COR-L47 (cell line): ENCODE measurements at places on chromosomes 2 and 18.

DNA sequence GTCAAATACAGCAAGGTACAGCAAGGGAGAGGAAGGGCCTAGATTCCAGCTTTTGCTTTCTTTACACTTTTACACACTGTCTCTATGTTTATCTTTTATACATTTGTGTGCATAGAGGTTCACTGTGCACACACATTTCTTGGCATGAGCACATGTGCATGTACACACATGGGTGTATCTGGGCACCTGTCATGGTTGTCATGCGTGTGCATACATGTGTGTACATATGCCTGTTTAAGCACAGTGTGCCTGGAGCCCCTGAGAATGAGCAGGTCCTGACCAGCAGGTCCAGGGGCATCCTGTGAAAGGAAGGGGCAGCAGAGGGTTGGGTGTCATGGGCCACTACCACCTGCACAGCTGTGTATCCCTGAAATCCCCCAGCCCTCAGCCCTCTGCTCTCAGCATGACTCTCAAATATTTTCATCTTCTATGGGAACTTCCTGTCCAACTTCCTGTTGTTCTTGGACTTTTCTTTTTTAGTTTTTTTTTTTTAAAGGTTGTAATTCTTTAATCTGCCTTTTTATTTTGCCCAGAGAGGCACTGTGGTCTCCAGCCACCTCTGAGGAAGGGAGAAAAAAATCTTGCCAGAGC lies 97.0 kb upstream of the EPAS1 start:
- DNase-seq = no peak

DNA sequence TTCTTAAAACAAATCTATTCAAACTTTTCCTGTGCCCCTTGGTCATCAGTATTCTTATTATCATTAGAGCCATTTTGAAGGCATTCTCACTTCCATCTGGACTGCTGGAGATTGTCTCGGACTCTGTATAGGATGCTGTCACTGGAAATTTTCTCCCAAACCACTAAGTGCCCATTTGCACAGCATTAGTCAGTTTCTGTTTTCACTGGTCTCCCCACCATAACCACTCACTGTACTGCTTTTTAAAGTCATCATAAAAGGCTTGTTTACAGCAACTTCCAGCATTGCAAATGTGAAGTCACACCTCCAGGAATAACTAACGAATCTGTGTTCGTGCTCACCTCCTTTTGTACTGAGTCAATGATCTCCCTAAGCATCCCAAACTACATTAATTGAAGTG lies 150.9 kb upstream of the SERTAD2 start:
- no peak for DNase-seq

- DNase-seq = no peak
Observed at GRCh38 chr2:33247365-33247764, 229.1 kb upstream of the RASGRP3 start.

- no peak for DNase-seq
Observed at GRCh38 chr2:230447036-230447435, 31.0 kb downstream of the SP100 start.

DNA sequence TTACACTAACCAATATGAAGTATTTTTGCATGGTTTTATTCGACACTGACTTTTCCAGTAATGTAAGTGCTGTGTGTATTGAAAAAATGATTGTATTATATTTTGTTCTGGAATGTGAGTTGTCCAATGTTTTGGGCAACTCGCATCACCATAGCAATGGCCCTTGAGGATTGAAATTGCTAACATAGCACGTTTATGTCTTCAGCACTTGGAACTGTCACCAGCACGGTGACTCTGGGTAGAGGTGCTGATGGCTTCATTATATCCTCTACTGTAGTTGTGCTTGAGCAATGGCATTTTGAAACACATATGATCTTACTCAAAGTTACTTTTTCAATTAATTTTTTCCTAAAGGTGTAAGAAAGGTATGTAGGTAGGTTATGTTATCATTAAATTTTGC lies 271.5 kb downstream of the ACTR3 start:
- no peak for DNase-seq
